HCT116 (cell line): ENCODE measurements at places on chromosomes 7 and 10. TPM values are rescaled to one million over a fixed set of nuclear protein-coding genes. Genes with fewer than 3 reads are reported as not detected.

DNA sequence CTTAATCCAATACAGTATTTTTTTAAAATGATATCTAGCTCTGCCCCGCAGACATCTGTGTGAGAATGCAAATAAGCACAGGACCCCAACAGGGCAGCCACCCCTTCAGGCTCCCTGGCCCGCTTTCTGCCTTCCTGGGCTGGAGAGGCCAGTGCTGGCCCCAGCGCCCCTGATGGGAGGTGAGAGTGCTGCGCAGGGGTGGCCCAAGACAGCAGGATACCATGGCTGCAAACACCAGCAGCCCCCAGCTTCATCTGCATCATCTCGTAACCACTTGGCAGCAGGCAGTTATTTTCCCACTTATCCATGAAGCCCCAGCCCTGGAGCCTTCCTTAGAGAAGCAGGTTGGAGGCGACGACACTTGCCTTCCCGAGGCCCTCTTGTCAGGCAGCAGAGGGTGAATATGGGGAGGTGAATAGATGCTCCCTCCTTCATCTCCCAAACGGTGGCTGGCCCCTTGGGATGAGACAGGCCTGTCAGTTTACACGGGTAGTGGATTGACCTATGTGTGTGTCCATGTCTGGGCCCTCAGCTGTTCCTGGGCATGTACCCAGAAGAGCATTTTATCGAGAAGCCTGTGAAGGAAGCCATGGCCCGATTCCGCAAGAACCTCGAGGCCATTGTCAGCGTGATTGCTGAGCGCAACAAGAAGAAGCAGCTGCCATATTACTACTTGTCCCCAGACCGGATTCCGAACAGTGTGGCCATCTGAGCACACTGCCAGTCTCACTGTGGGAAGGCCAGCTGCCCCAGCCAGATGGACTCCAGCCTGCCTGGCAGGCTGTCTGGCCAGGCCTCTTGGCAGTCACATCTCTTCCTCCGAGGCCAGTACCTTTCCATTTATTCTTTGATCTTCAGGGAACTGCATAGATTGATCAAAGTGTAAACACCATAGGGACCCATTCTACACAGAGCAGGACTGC lies 71.2 kb downstream of the ALOX5 start:
- H3K4me3 ChIP-seq = no peak overlapping the region
- no peak for DNase-seq
- H3K27me3 ChIP-seq = no peaks in the 10 kb centered on the region
- no peak overlapping the region for H3K27ac ChIP-seq
- H3K4me1 ChIP-seq = no peaks in the 10 kb centered on the region

DNA sequence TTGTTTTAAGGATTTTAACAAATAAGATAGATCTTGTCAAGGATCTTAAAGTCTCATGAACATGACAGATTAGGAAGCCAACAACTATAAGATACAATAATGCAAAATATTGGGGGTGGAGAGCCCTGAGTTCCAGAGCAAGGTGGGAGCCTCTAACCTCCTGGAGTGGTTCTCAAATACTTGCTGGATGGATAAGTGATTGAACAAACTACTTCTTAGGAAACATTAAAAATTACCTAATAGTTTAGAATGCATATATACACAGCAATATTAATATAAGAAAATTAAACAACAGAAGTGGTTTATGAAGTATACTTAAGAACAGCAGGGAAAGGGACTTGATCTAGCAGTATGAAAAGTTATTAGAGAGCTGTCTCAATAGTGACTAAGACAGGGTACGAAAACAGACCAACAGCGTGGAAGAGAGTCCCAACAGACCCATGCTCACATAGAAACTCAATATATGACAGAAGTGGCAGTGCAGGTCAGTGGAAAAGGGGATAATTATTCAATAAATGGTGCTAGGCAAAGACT lies 28.3 kb downstream of the CRPPA start:
- H3K36me3 ChIP-seq = no peaks in the 10 kb centered on the region
- H3K27ac ChIP-seq = no peak overlapping the region
- H3K27me3 ChIP-seq = no peaks in the 10 kb centered on the region
- H3K4me1 ChIP-seq = no peaks in the 10 kb centered on the region

Gene FAM25C
- total RNA-seq = not detected

DNA sequence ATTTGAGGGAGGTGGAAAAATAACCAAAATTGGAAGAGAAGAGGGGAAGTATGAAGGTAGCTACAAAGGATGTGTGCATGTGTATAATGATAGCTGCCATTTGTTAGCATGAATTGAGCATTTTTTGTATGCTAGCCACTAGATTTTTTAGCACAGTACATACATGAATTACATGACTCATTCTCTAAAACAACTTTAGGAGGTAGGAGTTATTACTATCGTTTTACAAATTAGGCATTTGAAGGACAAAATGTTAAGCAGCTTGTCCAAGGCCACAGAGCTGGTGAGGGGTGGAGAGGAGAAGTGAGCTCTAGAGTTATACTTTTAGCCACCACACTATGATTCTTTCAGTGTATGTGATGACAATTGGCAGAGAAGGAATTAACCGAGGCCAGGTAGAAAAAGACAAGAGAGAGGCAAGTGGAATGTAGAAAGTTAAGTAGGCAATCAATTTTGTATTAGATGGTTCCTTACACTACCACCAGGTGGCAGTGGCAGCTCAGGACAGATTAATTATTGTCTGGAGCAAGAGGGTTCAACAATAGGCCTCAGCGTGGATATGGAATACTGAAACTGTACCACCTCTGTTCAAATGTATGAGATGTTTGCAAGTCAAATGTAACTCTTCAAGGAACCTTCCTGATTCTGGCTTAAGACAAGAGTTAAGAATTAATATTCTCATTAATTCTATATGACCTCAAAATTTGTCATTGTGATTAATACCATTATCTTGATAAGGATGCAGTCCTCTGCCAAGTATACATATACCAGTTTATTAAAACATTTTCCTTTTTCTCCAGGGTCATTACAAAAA lies 128.0 kb downstream of the MBL2 start:
- no peak overlapping the region for H3K27ac ChIP-seq
- H3K36me3 ChIP-seq = no peaks in the 10 kb centered on the region
- H3K4me3 ChIP-seq = no peak overlapping the region
- H3K4me1 ChIP-seq = no peaks in the 10 kb centered on the region
- H3K27me3 ChIP-seq = no peaks in the 10 kb centered on the region
- DNase-seq = peak; percentile 51

DNA sequence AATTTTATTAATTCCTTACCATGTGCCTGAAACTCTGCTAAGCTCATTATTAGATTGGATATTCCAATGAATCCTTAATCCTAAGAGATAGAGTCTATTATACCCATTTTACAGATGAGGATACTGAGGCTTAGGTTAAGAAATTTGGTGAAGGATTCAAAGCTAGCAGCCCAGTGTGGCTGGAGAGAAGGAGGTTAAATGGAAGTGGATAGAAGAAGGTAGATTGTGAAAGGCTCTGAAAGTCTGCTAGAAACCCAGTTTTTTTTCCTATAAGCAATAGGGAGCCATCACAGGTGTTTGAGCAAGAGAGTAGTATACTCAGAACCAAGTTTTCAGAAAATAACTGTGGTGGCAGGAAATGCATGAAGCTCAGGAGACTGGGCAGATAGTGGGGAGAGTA lies 265.8 kb upstream of the NEBL start:
- H3K4me3 ChIP-seq = no peak overlapping the region
- no peaks in the 10 kb centered on the region for H3K36me3 ChIP-seq
- H3K4me1 ChIP-seq = peaks cover 3% of the 10 kb centered on the region; the same call in 1 of the 2 replicates
- no peak overlapping the region for H3K27ac ChIP-seq
- no peak for DNase-seq

DNA sequence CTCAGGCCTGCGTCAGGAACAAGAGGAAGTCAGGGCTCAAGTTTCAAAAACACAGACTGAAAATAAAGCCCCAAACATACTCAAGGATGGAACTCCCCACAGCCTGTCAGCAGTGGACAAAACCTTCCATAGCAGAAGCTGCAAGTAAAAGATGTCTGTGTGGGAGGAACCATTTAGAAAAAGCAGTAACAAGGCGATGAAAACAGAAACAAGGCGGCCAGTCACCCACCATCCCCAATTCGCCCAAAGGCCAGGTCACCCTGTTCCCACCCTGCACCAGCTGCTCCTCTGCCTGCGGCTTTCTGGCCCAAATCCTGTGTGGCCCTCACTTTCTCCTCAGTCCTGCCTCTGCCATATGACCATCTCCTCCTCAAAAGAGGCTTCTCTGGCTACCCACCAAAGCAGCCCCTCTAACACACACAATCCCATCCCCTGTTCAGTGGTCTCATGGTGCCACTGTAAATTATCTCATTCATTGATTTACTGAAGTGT lies 27.8 kb downstream of the KCNMA1 start:
- H3K4me3 ChIP-seq = no peak overlapping the region
- no peaks in the 10 kb centered on the region for H3K36me3 ChIP-seq
- DNase-seq = no peak
- H3K27ac ChIP-seq = no peak overlapping the region
- H3K27me3 ChIP-seq = no peaks in the 10 kb centered on the region
